ENCODE measurements at places on chromosomes 7 and 10.

GRCh38 chr7:3064067-3064466, 20.4 kb upstream of the CARD11 start:
- H3K4me3 ChIP-seq = no peak overlapping the region
- DNase-seq = no peak
- no peaks in the 10 kb centered on the region for H3K27me3 ChIP-seq
- H3K27ac ChIP-seq = no peak overlapping the region
- no peaks in the 10 kb centered on the region for H3K4me1 ChIP-seq
- no peaks in the 10 kb centered on the region for H3K36me3 ChIP-seq

GRCh38 chr10:3777981-3778691, 6.9 kb downstream of the KLF6 start:
- no peaks in the 10 kb centered on the region for H3K27me3 ChIP-seq
- H3K36me3 ChIP-seq = peaks cover 13% of the 10 kb centered on the region
- H3K27ac ChIP-seq = peak overlapping the region; percentile 98
- DNase-seq = no peak
- H3K4me3 ChIP-seq = peak overlapping the region; percentile 87

DNA sequence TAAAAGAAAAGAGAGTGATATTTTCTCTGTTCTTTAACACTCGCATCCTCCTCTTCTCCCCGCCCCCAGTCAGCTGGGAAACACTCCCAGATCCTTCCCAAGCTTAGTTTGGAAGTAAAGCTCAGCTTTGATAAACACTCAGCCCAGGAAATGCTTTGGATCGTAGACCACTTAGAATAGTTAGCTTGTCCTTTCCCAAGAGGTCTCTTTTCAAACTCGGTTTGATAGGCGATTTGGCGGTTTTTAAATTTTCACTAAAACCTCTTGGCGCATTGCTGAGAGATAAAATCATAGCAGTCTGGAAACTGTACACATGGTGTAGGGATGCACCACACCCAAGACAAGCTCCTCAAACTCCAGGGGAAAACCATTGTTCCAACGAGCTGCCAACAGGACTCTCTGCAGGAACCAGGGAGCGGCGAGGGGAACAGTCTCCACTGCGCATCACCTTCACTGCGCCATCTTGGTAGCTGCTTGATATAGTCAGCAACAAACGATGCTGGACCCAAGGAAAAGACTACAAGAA, 22.3 kb downstream of the SMURF1 start:
- no peak for DNase-seq
- no peak overlapping the region for H3K4me3 ChIP-seq
- H3K27me3 ChIP-seq = no peaks in the 10 kb centered on the region
- peak overlapping the region; percentile 52 for H3K27ac ChIP-seq
- H3K36me3 ChIP-seq = peaks cover 4% of the 10 kb centered on the region

- H3K27me3 ChIP-seq = no peaks in the 10 kb centered on the region
- no peak for DNase-seq
These were observed 8.4 kb upstream of the PDCD4 start for GRCh38 chr10:110863361-110863760.

- no peak overlapping the region for H3K4me3 ChIP-seq
- no peaks in the 10 kb centered on the region for H3K36me3 ChIP-seq
- H3K27me3 ChIP-seq = no peaks in the 10 kb centered on the region
- DNase-seq = no peak
- peaks cover 21% of the 10 kb centered on the region for H3K4me1 ChIP-seq
These were observed 28.9 kb upstream of the PCGF5 start for GRCh38 chr10:91191584-91191919.

DNA sequence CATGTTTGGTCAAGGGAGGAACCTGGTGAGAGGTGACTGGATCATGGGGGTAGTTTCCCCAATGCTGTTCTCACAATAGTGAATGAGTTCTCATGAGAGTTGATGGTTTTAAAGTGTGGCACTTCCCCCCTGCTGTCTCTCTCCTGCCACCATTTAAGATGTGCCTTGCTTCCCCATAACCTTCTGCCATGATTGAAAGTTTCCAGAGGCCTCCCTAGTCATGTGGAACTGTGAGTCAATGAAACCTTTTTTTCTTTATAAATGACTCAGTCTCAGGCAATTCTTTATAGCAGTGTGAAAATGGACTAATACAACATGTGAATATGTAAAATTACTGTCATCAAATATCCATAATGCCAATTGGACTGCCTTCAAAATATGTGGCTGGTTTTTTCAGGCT, 165.5 kb upstream of the TARP start:
- no peaks in the 10 kb centered on the region for H3K27me3 ChIP-seq
- H3K27ac ChIP-seq = no peak overlapping the region
- DNase-seq = no peak
- no peaks in the 10 kb centered on the region for H3K4me1 ChIP-seq
- H3K36me3 ChIP-seq = no peaks in the 10 kb centered on the region

DNA sequence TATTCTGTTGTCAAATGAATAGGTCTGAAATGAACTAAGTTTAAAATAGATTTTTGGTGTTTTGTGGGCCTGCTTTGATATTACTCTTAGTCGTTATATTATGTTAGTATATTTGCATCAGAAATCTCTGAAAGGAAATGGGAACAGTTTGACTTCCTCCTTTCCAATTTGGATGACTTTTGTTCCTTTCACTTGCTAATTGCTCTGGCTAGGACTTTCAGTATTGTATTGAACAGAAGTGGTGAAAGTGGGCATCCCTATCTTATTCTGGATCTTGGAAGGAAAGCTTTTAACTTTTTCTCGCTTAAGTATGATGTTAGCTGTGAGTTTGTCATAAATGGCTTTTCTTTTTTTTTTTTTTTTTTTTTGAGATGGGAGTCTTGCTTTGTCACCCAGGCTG, 273.6 kb upstream of the DKK1 start:
- H3K36me3 ChIP-seq = no peaks in the 10 kb centered on the region
- no peak overlapping the region for H3K4me3 ChIP-seq

All from tibial nerve (tissue), 4 donors.